ENCODE measurements at places on chromosomes 6 and 20. TPM values are rescaled to one million over a fixed set of nuclear protein-coding genes. Genes with fewer than 3 reads are reported as not detected.

DNA sequence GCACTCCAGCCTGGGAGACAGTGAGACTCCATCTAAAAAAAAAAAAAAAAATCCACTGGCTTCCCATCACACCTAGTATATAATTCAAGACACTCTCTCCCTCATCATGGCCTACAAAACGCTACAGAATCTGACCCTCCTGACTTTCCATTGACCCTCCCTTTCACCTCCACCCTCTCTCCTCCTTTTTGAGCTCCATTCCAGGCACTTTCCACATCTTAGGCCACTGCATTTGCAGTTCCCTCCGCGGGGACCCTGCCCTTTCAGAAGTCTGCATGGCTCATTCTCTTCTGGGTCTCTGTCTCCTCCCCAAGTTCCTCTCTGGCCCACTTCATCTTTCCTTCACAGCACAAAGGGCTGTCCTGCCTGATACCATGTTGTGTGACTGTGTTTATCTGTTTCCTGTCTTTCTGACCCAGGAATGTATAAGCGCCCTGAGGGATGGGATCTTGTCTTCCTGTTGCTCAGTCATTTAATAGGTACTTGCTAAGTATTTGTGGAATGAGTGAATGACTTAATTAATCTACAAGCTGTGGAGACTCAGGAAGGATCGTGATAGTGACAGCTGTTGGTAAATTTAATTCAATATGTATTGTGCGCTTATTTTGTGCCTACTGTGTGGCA lies 35.2 kb downstream of the NCR2 start:
- no peak for DNase-seq

DNA sequence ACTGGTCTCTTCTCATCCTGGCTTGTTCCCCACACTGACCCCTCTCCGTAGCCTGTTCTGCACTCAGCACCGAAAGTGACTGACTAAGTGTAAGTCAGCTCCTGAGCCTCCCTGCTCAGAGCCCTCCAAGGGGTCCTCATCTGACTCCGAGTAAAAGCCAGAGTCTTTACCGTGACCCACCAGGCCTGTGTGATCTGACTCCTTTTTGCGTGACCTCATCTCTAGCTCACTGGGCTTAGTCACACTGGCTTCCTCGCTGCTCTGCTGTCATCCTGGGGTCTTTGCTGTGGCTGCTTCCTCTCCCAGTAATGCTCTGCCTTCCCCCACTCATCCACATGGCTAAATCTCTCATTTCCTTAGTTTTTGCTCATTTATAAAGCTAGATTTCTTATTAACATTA lies 116.6 kb downstream of the PLCB4 start:
- peak; percentile 93 for DNase-seq

GRCh38 chr6:20952699-20953474 lies 418.6 kb downstream of the CDKAL1 start:
- peak; percentile 81 for DNase-seq

- peak; percentile 65 for DNase-seq
Measured at GRCh38 chr20:24993337-24994185, 1.0 kb upstream of the APMAP start.

GRCh38 chr20:39057911-39058310 lies 95.8 kb downstream of the DHX35 start:
- DNase-seq: no peak

DNA sequence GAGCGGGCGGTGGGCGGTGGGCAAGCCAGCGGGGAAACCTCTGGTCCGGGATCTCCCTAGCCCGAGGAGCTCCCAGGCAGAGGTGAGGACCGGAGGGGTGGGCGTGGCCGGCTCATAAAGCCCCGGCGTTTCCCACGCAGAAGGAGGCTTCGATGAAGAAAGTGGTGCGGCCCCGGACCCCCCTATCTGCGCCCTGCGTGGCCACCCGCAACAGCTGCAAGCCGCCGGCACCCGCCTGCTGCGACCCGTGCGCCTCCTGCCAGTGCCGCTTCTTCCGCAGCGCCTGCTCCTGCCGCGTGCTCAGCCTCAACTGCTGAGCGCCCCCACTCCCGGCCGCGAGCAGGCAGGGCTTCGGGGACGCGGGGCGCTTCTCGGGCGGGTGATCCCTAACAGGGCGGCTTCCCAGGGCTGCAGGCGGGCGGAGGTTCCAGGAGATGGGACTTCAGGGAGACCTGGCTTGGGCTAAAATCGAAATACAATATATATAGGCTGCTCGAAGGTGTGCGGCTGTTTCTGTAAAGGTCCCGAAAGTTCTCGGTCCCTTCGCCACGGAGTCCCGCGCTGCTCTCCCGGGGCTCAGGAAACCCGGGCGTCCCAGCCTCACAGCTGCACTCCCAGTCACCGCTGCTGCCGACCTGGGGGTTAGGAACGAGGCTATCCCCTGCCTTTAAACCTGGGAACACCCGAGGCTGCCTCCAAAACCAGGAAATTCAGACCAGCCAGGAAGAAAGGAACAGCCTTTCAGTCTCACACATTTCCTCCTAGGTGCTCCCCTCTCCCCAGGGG lies 27.8 kb downstream of the ASIP start:
- DNase-seq: no peak

DNA sequence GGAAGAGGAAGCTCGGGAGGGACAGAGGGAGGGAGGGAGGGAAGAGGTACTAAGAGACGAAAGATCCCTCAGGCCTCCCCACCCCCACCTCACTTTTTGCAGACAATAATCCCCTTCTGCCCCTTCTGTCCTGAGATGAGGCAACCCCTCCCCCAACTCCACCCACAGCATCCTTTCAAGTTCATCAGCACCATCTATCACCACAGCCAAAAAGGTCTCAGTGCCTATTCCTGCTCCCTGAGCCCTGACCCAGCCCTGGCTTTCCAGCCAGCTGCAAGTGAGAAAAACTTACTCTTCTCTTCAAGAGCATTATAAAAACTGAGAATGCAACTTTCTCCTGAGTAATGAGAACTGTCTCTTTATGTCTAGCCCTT lies 133.2 kb upstream of the LRFN2 start:
- no peak for DNase-seq

DNA sequence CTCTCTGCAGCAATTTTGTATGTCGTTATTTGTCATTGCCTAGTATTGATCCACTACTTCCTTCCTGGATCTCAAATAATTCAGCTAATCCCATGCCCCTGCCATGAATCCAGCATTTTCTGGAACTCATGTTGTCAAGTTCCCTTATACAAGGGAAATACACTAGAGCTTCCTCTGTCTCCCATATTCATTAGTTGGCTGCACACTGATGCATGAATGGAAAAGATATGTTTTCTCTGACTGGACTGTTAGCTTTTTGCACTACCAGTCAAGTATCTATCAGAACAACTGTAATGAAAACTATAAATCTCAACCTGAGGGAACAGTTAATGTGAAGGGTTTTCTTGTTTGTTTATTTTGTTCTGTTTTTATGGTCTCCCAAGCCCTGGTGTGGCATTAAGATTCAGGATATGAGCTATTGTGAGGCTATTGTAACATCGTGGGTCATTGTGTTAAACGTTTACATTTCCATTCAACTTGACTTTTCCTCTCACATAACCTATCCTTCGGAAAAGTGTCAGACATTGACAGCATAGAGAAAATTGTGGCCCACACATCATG lies 102.5 kb upstream of the FAM8A1 start:
- DNase-seq: no peak

DNA sequence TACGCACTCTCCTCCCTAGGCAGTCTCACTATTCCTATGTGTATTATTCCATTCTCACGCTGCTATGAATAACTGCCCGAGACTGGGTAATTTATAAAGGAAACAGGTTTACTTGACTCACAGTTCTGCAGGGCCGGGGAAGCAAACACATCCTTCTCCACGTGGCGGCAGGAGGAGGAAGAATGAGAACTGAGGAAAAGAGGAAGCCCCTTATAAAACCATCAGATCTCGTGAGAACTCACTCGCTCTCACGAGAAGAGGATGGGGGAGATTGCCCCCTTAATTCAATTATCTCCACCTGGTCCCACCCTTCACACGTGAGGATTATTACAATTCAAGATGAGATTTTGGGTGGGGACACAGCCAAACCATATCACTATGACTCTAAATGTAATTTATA lies 61.9 kb downstream of the ECT2L start:
- peak; percentile 5 for DNase-seq

GRCh38 chr20:48760403-48760983 lies 67.3 kb downstream of the PREX1 start:
- peak; percentile 90 for DNase-seq

- no peak for DNase-seq
Measured at GRCh38 chr6:119207971-119208725, 129.7 kb upstream of the FAM184A start.

DNA sequence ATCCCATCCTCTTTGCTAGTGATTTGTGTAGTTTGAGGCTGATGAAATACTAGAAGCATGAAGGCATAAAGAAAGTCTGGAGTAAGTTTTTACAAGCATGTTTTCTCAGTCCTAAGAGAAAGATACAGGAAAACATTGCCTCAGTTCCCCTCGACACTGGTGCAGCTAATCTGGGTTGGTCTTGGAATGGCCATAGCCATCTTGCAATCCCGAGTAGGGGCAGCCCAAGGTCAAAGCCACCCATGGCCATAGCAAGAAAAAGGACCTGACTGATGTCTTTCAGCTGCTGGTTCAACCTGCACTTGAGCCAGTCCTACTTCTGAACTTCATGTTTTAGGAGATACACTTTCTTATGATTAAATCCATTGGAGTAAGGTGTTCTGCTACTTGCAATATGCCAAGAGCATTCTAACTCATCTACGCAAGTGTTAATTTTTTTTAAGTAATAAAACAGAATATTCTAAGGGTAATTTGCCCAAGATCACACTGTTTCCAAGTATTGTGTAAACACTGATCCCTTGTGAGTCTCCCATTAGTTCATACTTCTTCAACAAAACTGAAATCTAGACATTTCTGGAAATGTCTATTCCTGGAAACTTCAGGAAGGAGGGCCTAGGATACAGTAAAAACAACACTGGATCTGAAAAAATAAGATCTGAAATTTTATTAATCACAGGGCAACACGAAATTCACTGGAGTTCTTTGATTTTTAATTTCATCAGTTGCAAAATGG lies 108.9 kb downstream of the MAP3K5 start:
- no peak for DNase-seq

Gene RAB5IF
- 173 TPM for total RNA-seq

Gene EYA4
- 23.7 TPM for total RNA-seq

Gene VAPB
- total RNA-seq: 14.2 TPM

Gene B3GALT4
- total RNA-seq: 1.2 TPM

All from HT1080 (cell line).